ENCODE measurements at places on chromosomes 3 and 15.

- no peak for DNase-seq
These were observed 159.2 kb downstream of the TPRG1 start for GRCh38 chr3:189331002-189331418.

DNA sequence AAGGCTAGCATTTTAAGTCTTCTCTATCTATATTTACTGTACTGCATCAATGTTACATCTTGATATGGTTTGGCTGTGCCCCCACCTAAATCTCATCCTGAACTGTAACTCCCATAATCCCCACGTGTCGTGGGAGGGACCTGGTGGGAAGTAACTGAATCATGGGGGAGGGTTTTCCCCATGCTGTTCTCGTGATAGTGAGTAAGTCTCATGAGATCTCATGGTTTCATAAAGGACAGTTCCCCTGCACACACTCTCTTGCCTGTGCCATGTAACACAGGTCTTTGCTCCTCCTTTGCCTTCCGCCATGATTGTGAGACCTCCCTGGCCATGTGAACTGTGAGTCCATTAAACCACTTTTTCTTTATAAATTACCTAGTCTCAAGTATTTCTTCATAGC lies 161.5 kb downstream of the TBC1D5 start:
- no peak for DNase-seq

- DNase-seq, result no peak
These were observed 359.8 kb upstream of the C2CD4B start for GRCh38 chr15:62524848-62525247.

- no peak for DNase-seq
These were observed 15.5 kb upstream of the NCEH1 start for GRCh38 chr3:172726380-172726779.

DNA sequence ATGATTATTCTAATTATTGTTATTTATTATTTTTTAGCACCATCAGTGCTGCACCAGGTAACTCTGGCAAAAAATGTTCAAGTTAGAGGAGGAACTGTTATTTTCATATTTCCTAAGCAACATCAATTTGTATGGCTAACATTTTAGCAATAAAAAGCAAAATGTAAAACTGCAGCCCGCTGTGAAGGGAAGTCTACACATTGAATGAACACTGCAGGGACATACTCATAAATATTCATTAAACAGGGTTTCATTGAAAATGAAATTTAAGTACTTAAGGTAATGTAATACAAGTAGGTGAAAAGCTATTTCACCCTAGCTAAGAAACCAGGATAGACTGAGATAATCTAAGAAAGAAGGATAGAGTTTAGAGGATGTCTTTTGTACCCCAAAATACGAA lies 532.7 kb downstream of the NLGN1 start:
- DNase-seq, result no peak

DNA sequence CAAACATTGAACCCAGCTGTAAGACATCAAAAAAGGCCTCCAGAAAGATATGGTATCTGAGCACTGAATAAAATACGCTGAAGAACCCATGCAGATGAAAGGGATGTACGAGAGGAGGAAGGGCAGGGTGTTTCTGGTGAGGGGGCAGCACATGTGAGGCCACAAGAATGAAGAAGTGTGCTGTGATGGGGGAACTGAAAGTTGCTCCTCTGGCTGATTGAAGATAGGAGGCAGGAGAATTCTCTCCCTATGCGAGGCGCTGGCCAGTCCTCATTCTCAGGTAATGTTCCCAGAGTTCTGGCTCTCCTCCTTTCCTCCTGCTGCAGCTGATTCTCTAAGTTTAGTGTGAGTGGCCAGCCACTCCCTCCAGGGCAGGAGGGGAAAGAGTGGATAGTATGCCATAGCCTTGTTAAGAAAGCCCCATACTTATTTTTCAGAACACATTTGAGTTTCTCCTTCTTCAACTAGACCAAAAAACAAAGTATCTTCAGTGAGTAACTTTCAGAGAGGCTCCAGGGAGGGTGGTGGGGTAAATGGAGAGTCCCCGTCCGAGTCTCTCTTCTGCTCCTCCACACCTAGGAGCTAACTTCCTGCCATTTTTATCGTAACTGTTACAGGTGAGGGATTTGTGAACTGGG lies 26.9 kb upstream of the MYO1E start:
- DNase-seq, result no peak

All from activated gamma-delta T cell treated with anti-CD3 and anti-CD28 coated beads, Interleukin-2, amount 50 U/mL, for 16 hours (primary cell).